ENCODE measurements at places on chromosomes 2 and 18.

DNA sequence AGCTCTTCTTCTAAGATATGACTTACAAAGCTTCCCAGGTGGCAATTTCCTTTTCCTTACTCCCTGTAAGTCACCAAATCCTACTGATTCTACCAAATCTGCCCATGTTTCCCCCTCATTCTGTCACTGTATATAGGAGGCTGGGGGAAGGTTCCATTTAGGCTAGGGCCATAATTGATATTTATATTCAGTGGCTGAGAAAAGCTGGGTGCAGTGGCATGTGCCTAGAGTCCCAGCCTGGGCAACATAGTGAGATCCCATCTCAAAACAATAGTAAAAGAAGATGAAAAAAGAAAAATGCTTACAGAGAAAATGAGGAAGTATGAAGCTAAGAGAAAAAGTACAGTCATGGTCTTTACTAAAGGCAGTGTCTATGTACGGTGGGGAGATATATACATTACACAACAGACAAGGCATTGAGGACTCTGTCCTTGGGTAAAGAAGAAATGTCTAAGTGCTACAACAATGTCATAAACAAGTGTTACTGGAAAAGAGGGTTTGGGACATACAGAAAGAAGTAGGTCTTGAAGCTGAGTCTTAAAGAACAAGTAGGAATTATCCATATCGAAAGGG, 4.8 kb downstream of the CWC22 start:
- DNase-seq = no peak

DNA sequence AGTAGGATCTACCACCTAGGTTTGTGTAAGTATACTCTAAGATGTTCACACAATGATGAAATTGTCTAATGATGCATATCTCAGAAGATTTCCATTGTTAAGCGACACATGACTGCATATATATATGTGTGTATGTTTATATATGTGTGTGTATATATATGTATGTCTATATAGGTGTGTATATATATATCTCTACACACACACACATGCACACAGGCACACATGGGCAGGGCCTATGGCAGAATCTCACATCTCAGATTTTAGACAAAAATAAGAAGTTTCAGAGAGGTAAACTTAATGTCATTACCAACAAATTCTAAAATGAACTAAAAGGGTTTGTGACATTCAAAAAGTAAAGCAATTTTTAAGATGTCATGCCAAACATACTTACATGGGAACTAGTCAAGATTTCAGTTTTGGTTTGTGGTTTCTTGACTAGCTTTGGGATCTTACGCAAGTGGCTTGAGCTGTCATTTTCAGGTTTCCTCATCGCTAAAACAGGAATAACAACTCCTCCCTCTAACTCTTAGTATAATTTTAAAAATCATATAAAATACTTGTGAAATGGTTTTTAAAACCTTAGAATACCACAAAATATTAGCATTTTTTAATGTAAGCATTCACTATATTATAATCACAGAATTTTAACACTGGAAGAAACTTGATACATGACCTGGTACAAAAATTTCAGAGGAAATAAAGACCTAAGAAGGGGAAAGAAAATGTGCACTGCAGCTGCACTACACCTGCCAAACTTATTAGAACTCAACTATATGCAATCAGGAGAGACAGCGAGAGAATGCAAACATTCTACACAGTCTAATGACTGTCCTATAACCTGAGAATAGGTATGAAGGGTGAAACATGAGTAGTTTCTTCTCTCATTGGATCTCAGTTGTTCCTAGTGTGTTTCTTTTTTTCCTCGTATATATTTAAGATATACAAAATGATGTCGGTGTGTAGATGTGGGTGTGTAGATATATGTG, 75.7 kb downstream of the TTC21B start:
- DNase-seq = no peak

DNA sequence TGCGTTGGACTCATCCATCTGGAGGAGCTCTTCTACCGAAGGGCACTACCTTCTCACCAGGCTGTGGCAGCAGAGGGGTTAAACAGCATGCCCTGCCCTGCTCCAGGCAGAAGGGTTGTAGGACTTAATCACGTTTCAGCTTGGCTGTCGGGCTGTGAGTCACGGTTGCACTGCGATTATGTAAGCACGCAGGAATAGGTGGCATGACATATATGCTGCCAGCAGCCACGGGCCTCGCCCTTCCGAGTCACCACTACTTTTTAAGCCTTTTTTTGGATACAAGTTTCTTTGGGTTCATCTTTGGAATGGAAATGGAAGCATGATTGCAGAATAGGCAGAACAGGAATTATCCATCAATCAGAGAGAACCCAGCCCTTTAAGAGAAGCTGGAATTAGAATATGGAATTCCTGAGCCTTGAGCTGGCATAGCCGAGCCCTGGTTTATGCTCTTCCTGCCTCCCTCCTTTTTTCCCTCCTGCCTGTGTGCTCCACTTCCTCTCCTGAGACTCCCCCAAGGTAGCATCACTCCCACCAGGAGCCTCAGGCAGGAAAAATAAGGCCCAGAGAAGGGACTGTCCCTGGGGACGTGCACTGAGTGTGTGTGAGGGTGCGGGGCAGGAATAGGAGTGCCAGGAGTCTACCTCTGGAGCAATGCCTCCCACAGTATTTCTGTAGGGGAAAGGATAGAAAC, 86.8 kb downstream of the SEMA4F start:
- DNase-seq = no peak

DNA sequence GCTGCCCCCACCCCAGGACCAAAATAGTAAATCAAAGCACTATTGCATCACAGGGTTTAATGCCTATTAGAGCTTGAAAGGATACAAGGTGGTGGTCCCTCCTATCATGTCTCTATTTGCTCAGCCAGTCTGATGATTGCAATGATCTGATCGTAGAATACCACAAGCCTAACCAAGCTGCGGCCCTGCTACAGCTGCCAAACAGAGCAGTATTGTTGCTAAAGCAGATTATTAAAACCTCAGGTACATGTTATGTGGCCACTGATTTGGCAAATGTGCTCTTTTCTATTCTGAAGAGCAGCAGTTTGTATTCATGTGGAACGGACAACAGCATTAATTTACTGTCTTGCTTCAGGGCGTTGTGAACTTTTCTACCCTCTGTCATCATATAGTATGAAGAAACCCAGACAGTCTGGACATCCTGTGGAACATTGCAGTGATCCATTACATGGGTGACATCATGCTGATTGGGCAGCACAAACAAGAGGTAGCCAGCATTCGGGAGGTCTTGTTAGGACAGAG, 8.4 kb upstream of the VAPA start:
- DNase-seq = no peak

Data from substantia nigra (tissue), 51 donors.